ENCODE measurements at places on chromosomes 11 and 22.

DNA sequence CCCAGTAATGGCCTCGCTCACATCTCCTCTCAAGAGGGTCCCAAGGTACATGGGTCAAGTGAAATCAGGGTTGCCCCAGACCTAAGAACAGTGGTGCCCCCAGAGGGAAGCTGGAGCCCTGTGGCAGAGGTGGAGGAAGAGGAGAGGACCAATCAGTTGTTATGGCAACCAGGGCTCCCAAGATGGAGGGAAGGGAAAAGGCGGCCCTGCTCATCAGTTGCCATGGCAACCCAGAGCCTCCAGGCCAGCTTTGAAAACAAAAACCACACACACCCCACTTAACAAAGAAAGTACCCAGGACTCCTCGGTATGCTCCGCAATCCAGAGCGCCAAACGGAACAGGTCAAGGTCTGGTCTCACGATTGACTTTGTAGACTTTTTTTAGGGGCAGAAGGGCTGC is 53.5 kb upstream of the SLC35C1 start:
- no peak for DNase-seq

- no peak for DNase-seq
Measured at GRCh38 chr11:107849790-107850189, 8.8 kb downstream of the SLC35F2 start.

- no peak for DNase-seq
Measured at GRCh38 chr11:83521647-83522596, 235.8 kb upstream of the CCDC90B start.

- DNase-seq, result no peak
Measured at GRCh38 chr11:94855666-94856065, 87.5 kb downstream of the AMOTL1 start.

DNA sequence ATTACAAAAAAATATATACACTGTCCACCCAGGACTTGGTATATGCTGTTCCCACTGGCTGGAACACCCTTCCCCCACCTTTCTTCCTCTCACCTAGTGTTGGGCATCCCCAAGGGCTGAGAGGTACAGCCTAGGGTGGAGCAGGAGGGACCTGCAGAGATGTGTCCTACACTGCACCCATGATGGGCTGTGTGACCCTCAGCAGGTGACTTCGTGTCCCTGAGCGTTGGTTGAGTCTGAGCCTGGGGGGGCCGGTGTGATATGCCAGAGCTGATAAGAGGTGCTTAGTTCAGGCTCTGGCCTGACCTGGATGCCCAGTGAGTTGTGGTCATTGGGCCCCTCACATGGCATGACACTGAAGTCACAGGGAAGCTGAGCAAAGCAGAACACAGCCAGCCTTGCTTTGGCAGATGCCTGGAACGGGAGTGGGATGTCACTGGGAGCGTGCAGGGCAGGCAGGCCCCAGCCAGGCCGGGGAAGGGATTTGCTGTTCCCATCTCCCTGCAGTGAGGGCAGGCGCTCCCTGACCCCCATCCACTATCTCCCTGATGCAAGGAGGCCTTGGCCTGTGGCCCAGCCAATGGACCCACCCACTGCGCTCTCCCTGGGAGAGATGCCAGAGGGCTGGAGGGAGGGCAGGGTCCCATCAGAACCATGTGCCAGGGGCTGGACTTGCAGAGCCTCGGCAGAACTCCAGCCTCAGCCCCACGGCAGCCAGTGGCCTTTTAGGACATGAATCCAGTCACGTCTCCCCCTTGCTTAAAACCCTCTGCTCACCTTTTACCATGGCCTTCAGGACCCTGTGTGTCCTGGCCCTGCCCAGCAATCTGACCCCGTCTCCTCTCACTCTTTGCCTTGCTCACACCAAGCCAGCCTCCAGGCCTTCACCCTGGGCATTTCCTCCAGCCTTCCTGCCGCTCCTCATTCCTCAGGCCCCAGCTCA is 138.9 kb downstream of the MN1 start:
- DNase-seq, result no peak

DNA sequence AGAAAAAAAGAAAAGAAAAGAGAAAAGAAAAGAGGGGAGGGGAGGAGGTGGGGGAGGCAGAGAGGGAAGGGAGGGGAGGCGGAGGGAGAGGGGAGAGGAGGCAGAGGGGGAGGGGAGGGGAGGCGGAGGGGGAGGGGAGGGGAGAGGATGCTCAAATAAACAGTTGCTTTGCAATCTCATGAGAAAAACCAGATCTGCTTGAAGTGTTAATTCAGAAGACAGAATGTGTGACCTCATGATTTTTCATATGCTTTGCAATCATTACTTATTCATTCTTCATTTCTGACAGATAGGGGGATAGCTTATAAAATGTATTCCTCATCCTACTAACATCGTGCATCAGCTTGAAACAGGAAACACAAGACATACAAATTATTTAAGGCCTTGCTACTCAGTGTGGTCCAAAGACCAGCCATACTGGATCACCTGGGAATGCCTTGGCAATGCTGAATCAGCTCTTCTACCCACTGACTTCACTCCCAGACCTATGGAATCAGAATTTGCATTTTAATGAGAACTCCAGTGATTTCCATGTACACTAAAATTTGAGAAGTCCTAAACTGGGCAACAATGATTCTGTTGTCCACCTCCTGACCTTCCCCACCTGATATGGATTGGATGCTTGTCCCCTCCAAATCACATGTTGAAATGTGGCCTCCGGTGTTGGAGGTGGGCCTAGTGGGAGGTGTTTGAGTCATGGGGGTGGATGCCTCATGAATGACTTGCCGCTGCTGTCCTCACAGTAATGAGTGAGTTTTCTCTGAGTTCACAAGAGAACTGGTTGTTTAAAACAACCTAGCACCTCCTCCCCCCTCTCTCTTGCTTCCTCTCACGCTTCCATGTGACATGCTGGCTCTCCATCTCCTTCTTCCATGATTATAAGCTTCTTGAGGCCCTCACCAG is 69.2 kb downstream of the CCDC34 start:
- no peak for DNase-seq

GRCh38 chr22:23403720-23404688 is 176.1 kb downstream of the IGLL1 start:
- no peak for DNase-seq

GRCh38 chr22:38213990-38214301 is 12.2 kb downstream of the MAFF start:
- DNase-seq, result no peak

GRCh38 chr11:134714021-134714656 is 302.1 kb upstream of the B3GAT1 start:
- DNase-seq, result no peak

GRCh38 chr11:64144587-64145472 is 21.1 kb downstream of the MACROD1 start:
- DNase-seq, result peak; percentile 54

DNA sequence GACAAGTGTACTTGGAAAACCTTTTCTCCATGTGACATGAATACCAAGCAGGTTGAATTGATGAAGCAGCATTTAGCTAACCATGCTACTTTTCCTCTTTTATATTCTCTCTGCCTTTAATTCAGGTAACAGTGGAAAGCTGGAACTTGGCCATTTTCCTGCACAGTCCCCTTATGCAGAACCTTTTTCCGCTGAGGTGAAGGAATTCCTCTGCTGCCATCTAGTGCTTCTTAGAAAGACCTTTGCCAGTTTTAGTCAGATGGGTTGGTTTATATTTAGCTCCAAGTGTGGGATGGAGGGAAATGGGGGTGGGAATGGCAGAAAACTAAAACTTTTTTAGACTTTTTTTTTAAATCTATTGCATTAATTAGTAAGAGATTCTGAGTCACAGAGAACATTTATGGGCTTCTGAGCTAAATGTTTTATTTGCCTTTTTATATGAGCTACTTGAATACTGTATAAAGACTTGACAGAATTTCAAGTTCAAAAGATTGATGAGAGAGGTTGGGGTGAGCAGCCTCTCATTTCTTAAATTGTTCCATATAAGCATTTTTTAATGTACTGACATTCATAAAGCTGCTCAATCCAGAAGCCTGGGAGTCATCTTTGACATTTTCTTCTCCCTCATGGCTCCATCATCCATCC is 153.9 kb upstream of the ZC3H12C start:
- DNase-seq, result no peak

DNA sequence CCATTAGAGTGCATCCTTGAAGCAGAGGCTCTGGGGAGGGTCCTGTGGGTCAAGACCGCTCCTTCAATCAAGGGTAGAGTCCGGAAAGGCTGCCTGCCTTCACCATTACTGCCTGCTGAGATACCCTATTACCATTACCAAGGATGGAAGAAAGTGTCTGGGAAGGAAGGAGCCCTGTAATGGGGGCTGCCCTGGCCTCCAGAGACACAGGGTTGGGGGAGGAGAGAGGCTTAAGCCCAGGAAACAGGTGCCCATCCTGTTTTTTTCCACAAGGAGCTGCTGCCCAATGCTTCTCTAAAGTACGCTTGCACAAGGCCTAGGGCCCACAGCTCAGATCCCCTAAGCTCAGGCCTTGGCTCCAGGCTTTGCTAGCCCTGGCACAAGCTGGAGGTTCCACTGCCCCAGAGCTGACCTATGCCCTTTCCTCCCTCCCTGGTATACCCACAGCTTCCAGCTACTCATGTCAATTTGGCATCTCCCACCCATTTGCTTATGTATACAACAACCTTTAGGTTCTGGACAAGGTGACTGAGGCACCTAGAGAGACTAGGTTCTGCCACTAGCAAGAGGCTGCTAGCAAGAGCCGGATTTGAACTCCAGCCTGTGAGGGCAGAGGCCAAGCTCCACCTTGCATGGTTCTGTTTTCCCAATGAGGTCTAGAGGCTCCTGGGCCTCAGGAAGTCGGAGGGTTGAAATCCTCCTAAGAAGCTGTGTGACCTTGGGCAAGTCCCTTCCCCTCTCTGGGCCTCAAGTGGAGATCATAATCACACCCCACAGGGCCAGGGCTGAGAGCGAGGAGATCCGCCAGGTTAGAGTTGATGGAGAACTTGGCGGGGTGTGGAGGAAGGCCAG is 1.5 kb upstream of the PLCB3 start:
- DNase-seq, result no peak

DNA sequence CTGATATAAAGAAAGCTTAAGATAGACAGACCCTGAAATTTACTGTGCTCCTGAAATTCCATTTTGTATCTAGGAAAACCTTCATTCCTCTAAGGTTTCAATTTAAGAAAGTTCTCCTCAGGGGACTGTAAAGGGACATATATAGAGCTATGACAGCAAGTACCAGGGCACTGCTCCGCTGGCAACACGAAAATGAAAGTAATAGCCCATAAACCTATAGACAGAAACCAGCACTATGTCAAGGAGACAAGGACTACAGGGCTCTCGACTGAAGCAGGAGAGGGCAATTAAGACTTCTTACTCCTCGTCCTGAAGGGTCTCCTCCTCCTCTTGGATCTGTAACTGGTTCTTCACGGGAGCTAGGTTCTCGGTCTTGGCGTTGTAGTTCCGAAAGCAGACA is 6.9 kb downstream of the FEZ1 start:
- no peak for DNase-seq

GRCh38 chr11:134372536-134372935 is 39.5 kb downstream of the B3GAT1 start:
- DNase-seq, result peak; percentile 24

- no peak for DNase-seq
Measured at GRCh38 chr11:5928811-5929210, 13.2 kb upstream of the OR56A3 start.

GRCh38 chr11:9716275-9717039 is 52.6 kb downstream of the SWAP70 start:
- no peak for DNase-seq

DNA sequence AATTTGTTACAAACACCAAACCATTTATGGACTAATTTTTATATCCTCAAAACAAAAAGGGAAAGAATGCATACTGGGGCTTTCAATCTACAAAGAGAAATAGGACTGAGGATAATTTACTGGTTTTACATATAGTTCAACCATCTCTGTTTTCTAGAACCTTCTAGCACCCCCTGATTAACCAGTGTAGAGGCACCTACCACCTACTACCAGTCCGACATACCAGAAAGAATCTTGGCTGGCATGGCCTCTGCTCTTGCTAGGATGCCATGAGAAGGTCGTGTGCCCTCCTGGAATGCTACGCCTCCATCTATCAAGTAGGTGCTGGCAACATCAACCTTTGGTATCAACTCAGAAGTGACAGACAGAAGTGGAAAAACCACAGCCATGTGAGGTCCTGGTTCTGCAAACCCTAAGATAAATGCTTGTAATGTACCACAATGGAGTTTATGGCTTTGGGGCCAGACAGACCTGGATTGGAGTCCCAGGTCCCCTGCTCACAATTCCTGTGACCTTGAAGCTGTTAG is 28.2 kb downstream of the MYH9 start:
- no peak for DNase-seq

DNA sequence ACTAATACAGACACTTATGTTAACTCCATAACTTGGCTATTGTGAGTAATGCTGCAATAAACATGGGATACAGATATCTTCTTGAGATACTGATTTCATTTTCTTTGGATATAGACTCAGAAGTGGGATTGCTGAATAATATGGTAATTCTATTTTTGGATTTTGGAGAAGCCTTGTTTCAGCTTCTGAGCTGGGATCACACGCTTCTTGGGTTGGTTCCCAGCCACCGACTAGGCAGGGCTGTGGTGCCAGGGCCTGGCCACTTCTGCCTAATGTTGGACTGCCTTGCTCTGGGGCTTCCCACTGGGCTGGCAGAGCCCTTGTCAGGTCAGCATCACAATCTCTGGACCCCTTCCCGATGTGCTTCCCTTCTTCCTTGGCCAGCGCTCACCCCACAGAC is 14.0 kb upstream of the MCHR1 start:
- DNase-seq, result no peak

- DNase-seq, result no peak
Measured at GRCh38 chr22:31957970-31958594, 13.7 kb downstream of the YWHAH start.

DNA sequence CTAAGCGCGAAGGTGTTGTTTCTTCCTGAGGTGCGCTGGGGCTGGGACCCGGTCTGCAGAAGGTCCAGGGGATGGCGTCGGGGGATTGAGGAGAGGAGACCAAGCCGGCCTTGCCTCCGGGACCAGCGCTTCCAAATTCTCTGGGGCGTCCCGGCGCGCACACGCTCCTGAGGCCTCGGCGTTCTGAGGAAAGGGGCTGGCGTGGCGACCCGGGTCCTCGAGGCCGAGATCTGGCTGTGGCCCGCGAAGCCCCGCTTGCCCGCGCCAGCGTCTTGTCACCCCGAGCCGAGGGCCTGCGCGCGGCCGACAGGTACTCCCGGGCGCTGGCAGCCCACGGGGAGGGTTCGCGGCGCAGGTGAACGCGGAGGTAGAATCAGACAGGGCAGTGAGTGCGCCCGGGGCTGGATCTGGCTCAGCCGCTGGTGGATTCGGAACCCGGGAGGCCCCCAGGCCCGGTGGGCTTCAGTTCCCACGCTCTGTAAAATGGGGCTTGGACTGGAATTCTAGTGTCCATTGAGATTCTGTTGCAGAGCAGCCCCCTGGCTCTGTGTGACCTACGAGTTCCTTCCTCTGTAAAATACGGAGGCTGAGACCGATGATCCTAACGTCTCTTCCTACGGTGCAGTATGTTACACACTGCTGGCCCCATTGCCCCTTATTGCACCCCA is 14.7 kb downstream of the SSH3 start:
- no peak for DNase-seq

- DNase-seq, result peak; percentile 47
Measured at GRCh38 chr22:44815099-44816070, 63.0 kb downstream of the ARHGAP8 start.

GRCh38 chr22:19097518-19097917 is 24.7 kb downstream of the DGCR2 start:
- no peak for DNase-seq

GRCh38 chr22:40021401-40022000 is 26.7 kb downstream of the FAM83F start:
- DNase-seq, result no peak

GRCh38 chr11:134598368-134598767 is 186.3 kb upstream of the B3GAT1 start:
- no peak for DNase-seq

Data from RWPE2 (cell line).